ENCODE measurements at places on chromosomes 12 and 14.
A peak's percentile ranks its signal among the peaks of the same experiment; 100 is the strongest.

- DNase-seq, result no peak
These were observed 70.5 kb upstream of the ATP2B1 start for GRCh38 chr12:89779090-89779489.

- DNase-seq, result peak; percentile 89
These were observed at the start of the genes LYSET and MOAP1 for GRCh38 chr14:93184391-93185348. LYSET (plus strand) TSS chr14:93185317; CDS start chr14:93185406, 89 bp downstream. MOAP1 (minus strand) TSS chr14:93184897; CDS start chr14:93184242, 655 bp downstream.

- no peak for DNase-seq
These were observed 18.1 kb upstream of the KSR2 start for GRCh38 chr12:117986705-117987469.

- no peak for DNase-seq
These were observed 76.5 kb downstream of the RFLNA start for GRCh38 chr12:124371366-124371765.

DNA sequence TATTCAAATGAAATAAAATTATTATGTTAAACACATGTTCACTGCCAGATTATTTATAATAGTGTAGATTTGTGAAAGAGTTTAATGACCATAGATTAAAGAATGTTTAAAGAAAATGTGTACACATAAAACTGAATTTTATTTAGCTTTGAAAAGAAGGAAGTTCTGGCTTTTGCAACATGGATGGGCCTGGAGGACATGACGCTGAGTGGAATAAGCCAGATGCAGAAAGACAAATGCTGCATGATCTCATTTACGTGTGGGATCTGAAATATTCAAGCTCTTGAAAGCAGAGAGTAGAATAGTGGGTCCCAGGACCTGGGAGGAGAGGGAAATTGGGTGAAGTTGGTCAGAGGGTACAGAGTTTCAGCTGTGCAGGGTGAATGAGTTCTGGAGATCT lies 1261.2 kb downstream of the TMEM121 start:
- DNase-seq, result no peak

- DNase-seq, result no peak
These were observed 32.7 kb downstream of the NOPCHAP1 start for GRCh38 chr12:105018776-105019175.

- DNase-seq, result no peak
These were observed 35.4 kb downstream of the SPTLC2 start for GRCh38 chr14:77580964-77581505.

DNA sequence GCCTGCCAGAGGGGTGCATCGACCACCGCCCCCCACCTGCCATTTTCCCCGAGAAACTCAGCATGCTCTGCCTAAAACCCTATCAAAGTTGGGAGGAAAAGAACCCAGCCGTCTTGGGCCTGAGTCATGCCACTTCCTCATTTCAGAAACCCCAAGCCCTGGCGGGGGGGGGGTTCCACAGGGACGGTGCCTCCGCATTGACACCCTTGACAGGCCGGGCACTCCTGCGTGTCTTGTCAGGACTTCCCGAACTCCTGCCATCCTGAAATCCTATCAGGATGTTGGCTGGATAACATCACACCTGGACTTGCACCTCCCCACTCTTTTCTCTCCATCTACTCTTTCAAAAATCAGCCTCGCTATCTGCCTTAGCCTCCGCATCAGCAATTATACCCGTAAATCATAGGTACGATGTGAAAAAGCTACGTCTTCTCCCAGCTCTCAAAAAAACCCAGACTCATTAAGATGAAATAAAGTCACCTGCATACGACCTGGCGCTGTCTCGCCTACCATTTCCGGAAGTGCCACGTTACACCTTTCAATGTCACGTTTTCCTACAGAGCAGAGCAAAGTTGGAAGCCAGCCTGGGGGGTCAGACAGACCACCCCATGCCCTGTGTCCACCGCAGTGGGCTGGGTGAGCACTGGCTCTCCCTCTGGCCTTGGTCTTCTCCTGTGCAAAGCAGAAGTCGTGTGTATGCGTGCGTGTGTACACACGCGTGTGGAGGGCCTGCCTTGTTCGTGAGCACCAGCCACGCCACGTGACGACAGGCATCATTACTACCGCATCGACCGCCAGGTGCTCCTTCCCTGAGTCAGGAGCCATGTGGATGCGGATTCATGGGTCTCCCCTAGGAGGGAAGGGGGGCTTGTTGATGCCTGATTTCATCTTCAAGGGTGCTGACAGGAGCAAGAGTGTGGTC lies 96.7 kb downstream of the RFLNA start:
- DNase-seq, result peak; percentile 25

DNA sequence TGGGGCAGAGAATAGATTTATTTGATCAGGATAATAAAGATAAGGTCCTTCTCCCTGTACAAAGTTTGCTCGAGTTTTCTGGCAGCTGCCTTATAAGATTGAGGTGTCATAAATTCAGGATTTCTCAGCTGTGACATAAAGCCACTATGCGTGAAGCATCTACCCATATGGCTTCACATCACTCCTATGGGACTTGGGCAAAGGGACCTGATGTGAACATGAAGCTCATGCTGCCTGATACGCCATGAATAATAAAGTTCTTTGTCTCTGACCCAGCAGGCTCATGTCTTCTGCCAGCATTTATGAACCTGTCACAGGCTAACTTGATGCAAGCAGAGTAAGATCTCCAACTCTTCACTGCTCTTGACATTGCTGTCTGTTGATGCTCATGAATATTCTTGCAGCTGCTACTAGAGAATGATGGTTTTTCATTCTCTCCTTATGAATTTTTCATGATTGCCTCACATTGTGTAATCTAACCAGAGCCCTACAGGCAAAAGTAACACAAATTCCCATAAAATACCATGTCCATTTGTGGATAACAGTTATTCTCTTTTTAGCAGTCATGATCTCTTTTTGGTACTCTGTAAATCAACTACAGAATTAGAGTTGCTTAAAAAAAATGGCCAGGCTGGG lies 49.0 kb upstream of the CPNE8 start:
- no peak for DNase-seq

GRCh38 chr14:37813732-37814131 lies 218.3 kb downstream of the TTC6 start:
- DNase-seq, result no peak

DNA sequence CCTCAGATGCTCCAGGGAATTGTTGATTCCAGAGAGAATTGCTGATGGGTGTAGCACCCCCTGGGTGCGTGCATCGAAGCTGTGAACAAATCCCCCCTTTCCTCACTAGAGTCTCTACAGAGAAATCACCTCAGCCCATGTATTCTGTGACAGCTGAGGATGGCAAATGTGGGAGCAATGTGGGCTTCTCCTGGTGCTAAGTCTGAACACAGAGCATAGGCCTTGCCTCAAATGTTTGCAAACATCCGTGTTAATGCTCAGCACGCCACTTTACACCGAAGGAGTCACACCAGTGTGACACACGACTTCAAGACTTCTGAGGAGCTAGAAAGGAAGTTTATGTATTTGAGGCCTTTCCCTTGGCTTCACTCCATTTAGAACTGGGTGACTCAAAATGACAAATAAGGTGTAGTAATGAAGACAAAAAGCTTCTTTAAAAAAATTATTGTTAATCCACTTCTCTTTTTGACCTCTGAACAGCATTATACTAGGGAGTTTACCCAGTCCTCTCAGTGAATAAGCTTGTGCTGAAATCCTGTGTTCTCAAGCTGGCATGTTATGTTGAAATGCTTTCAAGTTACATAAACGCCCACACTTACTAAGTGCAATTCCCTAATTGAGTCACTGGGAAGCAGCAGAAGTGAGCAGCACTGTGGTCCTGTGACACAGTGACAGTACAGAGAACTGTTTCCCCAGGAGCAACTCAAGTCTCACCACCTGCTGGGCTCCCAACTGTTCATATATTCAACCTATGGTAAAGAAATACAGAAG lies 92.9 kb downstream of the FAR2 start:
- no peak for DNase-seq

GRCh38 chr14:76131071-76131965 lies 20.4 kb upstream of the GPATCH2L start:
- no peak for DNase-seq

GRCh38 chr14:51260225-51260624 lies 20.2 kb downstream of the TMX1 start:
- no peak for DNase-seq

- DNase-seq, result no peak
These were observed 7.5 kb upstream of the WSB2 start for GRCh38 chr12:118068445-118068844.

DNA sequence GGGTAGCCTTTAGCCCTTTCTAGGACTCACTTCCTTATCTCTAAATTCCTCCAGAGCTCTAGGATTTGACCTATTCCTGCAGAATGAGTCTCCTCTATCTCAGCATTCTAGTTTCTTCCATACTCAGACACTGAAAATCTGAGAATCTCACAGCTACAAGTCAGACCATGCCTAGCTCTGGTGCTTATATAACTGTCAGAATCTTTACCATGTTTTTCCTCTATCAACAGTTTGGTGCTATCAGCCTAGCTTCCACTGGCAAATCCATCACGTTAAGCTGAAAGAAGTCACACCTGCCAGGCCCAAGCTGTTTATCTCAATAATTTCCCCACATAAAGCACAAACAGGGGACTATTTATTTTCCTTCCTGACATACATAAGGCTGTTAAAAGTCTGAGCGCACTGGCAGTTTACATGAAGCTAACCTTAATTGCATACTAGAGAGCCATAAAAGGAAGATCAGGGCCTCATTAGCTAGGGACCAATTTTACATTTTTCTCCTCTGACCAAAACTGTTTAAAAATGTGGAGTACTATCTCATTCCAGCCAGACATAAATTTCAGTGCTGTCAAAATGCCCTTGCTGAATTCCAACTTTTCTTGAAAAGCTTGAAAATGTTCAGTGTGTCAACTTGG lies 270.5 kb downstream of the C12orf75 start:
- DNase-seq, result no peak

GRCh38 chr12:5176036-5176435 lies 132.4 kb downstream of the KCNA5 start:
- DNase-seq, result no peak

GRCh38 chr12:120183211-120183631 lies 11.3 kb downstream of the GCN1 start:
- no peak for DNase-seq

DNA sequence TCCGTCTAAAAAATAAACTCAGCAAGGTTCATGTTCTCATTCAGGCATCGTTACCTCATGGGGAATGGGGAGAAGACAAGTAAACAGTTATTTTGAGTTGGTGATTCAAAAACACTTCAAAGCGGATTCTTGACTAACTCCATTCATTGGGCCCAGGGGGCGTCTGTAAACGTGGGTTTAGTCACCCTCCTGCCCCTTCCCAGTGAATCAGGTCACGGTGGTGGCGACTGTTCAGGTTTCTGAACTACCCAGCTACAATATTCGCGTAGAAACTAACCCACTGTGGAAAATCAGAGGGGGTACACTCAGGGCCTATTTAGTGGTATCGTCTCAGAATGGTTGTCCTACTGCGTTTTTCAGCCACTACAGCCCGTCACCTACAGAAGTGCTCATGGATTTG lies 15.2 kb downstream of the OR6S1 start:
- DNase-seq, result no peak

GRCh38 chr12:67818459-67818903 lies 169.9 kb downstream of the DYRK2 start:
- DNase-seq, result no peak

DNA sequence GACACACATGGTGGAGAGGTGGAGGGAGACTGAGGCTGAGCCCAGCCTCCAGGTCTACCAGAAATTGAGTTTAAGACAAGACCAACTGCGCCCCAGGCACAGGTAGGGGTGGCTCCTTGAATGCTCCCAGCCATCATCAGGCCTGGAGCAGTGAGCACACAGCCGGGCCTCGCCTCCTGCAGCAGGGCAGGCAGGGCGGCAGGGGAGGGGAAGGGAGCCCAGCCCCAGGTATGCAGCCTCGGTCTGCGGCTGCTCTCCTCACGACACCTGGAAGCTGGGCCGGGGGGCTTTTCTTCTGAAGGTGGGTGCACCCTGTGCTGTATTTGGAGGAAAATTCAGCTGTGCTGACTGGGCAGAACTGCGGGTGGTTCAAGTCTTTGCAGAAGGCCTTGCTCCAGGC lies 29.5 kb upstream of the TDRD9 start:
- no peak for DNase-seq

DNA sequence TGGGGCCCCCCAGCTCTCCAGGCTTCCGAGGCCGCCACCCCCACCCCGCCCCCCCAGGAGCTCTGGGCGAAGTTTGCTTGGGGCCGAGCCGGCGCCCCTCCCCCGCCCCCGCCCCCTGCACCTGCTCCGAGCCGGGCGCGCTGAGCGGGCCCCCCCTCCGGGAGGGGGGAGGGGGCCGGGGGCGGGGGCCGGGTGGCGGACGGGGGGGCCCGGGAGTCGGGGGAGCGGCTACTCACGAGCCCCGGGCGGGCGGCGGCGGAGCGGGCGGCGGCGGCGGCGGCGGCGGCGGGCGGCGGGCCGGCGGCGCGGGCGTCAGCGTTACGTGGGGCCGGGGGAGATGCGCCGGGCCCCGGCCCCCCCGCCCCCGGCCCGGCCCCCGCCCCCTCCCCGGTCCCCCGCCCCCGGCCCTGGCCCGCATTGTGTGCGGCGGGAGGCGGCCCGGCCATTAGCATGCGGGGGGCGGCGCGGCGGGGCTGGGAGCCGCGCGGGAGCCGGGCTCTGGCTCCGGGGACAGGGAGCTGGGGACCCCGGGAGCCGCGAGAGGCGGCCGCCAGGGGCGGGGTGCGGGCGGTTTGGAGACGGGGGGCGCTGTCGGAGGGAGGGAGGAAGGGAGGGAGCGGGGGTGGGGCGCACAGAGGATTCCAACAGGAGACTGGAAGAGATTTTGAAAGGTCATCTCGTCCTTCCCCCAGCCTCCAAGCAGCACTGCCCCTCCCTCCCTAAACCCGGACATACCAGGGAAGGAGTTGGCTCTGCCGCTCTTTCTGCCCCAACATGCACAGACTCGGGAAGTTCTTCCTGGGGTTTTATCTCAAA lies at the start of gene ZNF219:
Gene ZNF219 (minus strand): TSS at position 580 of the 816 bp plus-strand sequence. CDS start 5,064 bp downstream, outside the sequence.
- no peak for DNase-seq

DNA sequence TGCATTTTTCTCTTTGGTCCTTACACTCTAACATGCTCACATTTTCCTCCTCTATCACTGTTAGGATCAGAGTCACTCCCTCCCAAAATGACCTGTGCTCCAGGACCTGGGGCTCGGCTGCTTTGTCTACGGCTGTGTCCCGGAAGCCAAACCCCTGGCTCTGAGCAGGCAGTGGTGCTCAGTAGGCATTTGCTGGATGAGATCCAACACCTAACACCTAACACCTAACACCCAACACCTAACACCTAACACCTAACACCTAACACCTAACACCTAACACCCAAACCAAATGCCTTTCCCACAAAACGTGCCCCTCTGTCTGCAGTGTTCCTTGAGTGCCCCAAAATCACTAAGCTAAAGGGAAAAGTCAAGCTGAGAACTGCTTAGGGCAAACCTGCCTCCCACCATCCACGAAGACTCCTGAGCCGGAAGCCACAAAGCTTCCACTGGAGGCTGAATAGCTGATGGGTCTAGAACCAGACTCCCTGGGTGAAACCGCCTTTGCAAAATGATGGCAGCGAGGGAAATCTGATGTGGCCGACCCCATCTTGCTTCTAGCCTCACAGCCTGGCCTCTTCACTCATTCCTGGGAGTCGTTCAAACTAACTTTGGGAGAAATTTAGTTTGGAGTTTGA lies 29.2 kb downstream of the HSP90AA1 start:
- no peak for DNase-seq

DNA sequence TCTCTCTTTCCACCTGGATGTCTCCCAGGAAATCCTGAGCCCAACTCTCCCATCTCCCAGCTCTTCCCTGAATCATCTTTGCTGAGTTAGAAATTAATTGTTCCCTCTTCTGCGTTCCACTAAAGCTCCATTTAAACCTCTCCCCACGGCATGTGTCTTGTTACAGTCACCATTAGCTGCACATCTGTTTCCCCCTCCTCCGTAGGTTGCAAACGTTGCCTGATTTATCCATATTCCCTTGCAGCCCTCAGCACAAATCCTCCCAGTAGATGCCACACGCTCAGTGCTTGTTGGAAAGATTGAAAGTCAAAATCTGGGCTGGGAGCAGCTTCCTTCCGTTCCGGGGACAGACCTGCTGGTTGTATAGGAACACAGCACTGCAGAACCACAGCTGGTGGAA lies 90.4 kb downstream of the SLC24A4 start:
- no peak for DNase-seq
